Suppressor macrophage treated with lipopolysaccharide for 1 hour (primary cell): ENCODE measurements at places on chromosomes 1 and 21.
A peak's percentile ranks its signal among the peaks of the same experiment; 100 is the strongest.

DNA sequence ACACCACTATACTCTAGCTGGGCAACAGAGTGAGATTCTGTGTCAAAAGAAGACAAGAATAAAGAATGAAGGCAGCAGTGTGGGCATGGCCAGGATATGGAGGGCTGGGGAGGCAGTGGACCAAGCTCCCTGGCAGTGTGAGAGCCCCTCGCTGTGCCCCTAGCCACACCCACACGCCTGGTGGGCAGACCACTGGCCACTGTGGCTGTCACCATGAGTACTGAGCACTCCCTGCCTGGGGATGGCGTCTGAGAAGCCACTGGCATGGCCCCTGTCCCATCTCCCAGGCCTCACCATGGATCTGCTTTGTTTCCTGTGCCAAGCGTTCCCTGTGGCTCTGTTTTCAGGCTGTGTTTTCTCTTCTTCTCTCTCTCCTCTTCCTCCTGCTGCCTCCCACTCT lies 51.7 kb downstream of the STUM start:
- DNase-seq, result no peak

GRCh38 chr1:216142921-216143320 lies 280.3 kb downstream of the USH2A start:
- DNase-seq, result no peak

DNA sequence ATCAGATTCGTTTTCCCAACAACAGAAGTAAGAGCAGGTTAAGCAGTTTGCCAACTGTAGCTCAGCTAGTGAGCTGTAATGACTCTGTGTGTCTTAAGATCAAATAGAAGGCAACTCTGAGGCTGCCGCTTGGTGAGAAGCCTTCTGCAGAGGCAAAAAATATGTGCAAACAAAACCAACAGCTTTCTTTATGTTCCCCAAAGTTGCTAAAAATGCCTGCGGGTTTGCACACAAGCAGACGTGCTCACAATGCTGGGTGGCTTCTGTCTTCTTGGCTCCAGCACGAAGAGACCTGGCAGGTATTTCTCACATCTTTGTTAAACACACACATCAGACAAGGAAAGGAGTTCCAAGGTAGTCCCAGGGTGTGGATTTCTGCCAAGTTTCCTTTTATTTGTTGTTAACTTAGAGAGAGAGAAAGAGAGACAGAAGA lies 158.9 kb upstream of the JUN start:
- DNase-seq, result no peak

DNA sequence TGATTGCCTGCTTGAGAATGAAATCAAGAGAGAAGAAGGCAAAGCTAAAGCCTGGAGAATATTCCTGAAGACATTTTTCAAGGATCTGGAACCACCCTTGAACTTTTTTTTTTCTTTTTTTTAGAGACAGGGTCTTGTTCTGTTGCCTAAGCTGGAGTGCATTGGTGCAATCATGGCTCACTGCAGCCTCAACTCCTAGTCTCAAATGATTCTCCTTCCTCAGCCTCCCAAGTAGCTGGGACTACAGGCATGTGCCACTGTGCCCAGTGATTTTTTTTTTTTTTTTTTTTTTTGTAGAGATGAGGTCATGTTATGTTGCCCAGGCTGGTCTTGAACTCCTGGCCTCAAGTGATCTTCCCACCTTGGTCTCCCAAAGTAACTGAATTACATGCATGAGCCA lies 22.2 kb upstream of the IRF2BP2 start:
- DNase-seq, result no peak

DNA sequence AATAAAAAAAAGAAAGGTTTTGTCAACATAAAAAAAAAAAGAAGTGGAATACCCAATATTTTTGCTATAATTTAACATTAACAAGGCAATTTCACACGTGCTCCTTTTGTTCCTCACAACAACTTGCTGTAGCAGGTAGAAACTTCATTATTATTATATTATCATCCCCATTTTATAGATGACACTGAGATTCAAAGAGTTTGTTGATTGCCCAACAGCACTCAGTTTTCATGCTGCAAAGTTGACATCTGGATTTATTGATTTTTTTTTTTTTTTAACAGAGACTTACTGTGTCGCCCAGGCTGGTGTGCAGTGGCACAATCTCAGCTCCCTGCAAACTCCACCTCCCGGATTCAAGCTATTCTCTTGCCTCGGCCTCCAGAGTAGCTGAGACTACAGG lies 8.9 kb upstream of the ESRRG start:
- no peak for DNase-seq

DNA sequence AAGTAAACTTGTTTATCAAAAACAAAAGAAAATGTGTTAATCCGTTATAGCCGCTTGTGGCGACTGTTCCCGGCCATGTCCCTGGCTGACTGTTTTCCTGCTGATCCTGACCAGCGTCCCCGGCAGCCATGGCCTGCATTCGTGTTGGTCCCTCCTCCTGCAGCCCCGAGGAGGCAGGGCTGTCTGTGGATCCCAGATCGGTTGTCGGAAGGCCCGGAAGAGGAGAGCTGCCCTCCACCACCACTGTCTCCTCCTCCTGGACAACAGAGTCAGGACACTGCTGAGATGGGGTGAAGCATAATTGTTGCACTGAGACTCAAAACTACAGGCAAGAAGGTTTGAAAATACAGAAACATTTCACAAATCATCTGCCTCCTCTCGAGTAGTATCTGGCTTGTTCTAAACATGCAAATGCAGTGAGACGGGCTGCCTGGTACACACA lies 3.6 kb upstream of the MXRA8 start:
- DNase-seq, result no peak

DNA sequence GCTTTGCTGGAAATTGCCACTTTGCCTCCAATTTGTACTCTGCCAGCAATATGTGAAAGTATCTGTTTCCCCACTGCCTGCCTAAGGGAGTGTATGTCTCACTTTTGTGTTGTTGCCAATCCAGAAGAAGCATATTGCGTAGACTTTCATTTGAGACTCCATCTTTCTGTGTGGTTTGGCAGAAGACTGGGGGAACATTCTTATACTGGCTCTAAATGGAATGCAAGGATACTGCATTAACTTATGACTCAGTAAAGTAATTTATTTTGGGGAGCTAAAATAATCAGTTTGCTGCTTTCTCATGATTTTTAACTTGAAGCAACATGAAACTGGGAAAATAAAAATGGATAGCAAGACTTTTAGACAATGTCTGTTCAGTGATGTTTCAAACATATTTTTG lies 107.7 kb upstream of the TMPRSS2 start:
- DNase-seq, result no peak

GRCh38 chr1:212640223-212640878 lies 31.8 kb downstream of the ATF3 start:
- no peak for DNase-seq

DNA sequence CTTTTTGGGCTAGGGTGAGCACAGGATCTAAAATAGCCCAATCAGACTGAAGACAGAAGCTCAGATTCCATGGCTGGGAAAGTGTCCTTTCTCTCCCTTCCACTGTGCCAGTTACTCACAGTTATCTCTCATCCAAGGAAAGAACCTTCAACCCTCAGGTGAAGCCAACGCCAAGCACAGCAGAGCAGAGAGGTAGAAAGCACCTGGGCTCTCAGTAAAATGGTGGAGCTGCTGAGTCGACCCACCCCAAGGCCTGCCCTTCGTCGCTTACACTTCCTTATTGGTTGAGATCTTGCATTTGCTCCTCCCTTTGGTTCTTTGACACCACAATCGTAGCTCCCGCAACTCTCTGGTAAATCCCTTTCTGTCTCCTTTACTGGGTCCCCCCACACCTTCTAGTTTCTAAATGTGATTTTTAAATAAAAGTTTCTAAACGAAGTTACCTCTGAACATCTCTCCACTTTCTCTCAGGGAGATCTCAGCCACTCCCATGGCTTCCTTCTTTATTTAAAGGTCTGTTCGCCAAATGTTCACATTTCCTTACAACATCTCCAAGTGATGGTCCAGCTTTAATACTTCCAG lies 27.5 kb upstream of the SLC30A1 start:
- peak; percentile 75 for DNase-seq

- no peak for DNase-seq
These were observed 670.7 kb upstream of the CXADR start for GRCh38 chr21:16841975-16842695.

- no peak for DNase-seq
These were observed 15.4 kb upstream of the SPATC1L start for GRCh38 chr21:46199436-46200373.

GRCh38 chr1:231836227-231836893 lies 209.8 kb downstream of the DISC1 start:
- no peak for DNase-seq

GRCh38 chr1:13828454-13829151 lies 128.6 kb downstream of the PRDM2 start:
- no peak for DNase-seq

GRCh38 chr1:235954306-235955283 lies 87.9 kb upstream of the LYST start:
- DNase-seq, result peak; percentile 81

GRCh38 chr1:159084152-159084551 lies 7.6 kb upstream of the AIM2 start:
- peak; percentile 25 for DNase-seq

- DNase-seq, result no peak
These were observed 34.4 kb upstream of the RNF19B start for GRCh38 chr1:32998997-32999396.

- no peak for DNase-seq
These were observed 804.4 kb downstream of the BRINP3 start for GRCh38 chr1:189673217-189673616.

- no peak for DNase-seq
These were observed 176.4 kb downstream of the MIS18A start for GRCh38 chr21:32102426-32102825.

- no peak for DNase-seq
These were observed 4.1 kb upstream of the GREM2 start for GRCh38 chr1:240616018-240616417.

- DNase-seq, result no peak
These were observed 125.9 kb downstream of the PRDM16 start for GRCh38 chr1:3194760-3195479.

- DNase-seq, result no peak
These were observed 149.6 kb downstream of the PTPRU start for GRCh38 chr1:29385966-29386365.

- DNase-seq, result no peak
These were observed 48.7 kb downstream of the TTLL7 start for GRCh38 chr1:83950106-83950661.

DNA sequence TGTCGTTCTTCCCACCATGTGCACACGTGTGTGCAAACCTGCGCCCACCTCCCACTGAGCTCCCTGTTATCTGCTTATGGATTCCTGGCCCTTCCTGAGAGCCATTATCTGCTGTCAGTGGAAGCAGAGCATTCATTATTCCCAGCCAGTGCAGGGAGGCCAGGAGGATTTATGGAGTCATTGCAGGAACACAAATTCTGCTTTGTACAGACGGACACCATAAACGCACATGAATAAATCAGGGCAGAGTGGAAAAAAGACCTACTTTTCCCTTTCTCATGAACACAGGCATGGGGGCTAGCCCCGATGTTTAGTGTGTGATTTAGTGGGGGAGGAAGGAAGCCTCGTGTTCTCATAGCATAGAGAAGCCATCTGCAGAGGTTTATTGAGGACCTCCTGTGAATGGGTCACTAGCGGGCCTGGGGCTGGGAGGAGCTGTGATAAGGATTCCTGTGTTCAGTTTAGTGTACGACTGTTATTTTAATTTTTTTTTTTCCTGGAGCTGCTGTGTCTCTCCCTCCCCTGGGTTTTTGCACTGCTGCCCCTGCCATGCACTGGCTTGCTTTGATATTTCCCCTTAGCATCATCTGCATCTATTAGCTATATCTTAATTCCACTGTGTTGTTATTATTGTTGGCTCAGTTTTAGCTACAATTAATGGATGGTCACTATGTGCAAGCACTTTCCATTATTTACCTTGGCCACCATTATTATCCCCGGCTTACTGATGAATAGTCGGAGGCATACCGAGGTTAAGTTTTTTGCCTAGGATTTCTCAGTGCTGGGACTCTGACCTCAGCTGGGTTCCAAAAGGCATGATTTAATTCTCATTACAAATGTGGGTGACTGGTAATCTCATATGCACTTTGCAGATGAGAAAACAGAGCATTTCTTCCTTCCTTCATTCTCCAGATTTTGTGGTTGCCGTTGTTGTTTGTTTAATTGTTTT lies 33.0 kb downstream of the HUNK start:
- no peak for DNase-seq

GRCh38 chr1:8462371-8462892 lies 144.5 kb downstream of the SLC45A1 start:
- no peak for DNase-seq

GRCh38 chr1:193183019-193183627 lies 3.3 kb downstream of the B3GALT2 start:
- peak; percentile 71 for DNase-seq

DNA sequence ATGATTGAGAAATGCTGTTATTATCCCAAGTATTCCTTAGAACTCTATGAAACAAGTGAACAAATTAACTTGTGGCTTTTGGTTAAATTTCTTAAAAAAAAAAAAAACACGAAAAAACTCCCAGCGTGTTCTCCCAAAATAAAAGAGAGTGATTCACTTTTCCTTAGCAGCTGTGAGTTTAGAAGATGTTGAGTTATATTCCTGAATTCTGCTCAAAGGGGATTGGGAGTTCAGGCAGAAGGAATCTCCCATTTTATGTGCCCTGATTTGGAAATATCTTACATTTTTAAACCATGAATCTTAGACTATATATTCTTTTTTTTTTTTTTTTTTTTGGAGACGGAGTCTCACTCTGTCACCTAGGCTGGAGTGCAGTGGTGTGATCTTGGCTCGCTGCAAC lies 34.3 kb downstream of the SMG7 start:
- no peak for DNase-seq

- peak; percentile 74 for DNase-seq
These were observed 74.6 kb upstream of the PDC start for GRCh38 chr1:186535388-186536133.

DNA sequence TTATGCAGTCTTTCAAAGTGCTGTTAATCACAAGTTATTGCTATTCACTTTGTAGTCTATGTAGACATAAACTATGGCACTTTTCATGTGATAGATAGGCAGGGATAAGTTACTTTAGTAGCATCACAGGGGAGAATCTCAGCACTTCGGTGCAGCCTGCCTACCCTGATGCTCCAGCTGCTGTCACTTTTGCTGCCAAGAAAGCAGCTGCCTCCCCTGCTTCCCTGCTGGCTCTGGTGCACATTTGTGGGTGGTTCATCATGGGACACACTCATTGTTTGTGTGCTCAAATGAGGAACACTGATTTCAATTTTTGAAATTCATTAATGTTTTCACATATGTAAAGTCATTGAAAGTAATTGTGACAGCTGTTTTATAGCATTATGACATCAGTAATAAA lies 272.6 kb downstream of the S1PR1 start:
- no peak for DNase-seq

DNA sequence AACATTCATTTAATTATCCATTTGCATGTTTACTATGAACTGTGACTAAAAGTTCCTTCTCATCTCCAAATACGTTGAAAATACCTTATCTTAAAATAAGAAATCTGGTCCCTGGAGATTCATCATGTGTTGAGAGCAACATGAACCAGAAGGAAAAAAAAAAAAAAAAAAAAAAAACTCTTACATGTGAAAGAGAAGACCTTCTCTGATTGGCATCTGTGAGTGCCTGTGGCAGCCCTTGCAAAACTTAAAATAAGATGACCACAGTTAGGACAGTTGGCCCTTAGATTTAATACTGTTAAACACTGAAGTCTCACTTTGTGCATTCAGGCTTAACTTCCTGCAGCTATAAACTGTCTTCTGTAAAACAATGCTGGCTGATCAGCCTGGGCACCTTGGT lies 1395.2 kb upstream of the ADGRL4 start:
- DNase-seq, result no peak
